Upper lobe of left lung (tissue), 6 donors: ENCODE measurements at places on chromosomes 2 and 18.

DNA sequence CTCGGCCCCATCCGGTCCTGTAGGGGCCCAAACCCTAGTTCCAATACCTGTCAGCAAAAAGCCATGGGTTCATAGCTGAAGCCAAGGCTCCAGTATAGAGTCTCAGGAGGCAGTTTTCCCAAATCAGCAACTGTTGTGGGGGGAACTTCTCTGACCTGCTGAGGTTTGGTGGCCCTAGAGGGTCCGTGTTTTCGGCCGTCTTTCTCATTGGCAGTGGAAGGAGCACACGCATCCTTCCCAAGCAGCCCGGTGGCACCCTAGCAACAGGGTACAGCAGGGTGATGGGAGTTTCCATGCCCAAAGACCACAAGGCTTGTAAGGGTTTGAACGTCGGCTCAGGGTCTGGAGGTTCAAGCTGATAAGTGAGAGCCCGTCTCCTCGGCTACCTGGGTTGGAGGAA lies 6.6 kb downstream of the FOSL2 start:
- no peak for DNase-seq

- DNase-seq: no peak
Observed at GRCh38 chr18:24727685-24728084, 267.2 kb downstream of the HRH4 start.

GRCh38 chr18:52152036-52152435 lies 188.0 kb upstream of the DCC start:
- DNase-seq: no peak

DNA sequence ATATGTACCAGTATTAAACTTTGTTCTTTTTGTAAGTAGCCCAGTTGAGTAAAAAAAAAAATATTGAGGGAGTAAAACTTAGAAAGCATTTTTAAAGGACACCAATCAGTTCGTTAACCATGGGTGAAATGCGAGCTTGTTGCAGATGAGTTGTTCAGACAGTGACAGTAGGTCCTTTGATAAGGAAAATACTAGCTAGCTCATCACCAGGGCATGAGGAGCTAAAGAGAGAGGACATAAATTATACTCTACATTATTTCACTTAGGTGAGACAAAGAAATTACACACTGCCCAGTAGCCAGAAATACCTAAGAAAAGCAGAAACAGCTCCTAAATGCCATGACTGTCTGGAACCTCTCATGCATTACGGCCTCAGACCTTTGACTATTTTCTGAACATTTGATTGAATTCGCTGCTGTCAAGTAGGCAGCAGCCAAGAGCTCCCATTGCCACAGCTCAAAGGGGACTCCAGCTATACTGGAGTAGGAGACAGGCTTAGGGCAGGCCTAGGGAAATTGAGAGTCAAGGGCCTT lies 2.6 kb upstream of the HNRNPLL start:
- no peak for DNase-seq

DNA sequence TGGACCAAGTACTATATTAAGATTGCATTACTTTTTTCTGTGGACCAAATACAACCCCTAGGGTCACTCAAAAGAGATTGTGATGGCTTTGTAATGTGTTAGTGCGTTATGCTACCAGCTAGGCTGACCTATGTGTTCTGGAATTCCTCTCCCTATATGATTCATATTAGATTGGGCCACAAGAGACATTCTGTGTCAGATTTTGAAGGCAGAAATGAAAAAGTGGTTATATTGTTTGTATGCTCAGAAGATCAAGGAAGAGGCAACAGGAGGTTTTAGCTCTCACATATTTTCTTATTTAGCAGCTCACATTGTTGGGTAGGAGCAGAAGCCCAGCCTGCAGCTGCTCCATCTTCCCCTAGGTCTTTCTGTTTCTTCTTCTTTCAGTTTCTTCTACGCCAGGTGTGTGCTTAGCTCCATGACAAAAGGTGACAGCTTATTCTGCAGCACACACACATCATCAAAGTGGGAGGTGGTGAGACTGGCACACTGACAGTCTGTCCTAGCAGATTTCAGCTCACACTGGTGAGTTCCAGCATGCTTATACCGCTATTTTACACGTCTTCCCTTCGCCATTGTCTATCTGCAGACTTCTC lies 156.8 kb upstream of the UBE2E3 start:
- DNase-seq: no peak

- DNase-seq: no peak
Observed at GRCh38 chr2:27316655-27317412, 6.1 kb downstream of the MPV17 start.

GRCh38 chr2:122003196-122003940 lies 247.9 kb downstream of the TSN start:
- no peak for DNase-seq

DNA sequence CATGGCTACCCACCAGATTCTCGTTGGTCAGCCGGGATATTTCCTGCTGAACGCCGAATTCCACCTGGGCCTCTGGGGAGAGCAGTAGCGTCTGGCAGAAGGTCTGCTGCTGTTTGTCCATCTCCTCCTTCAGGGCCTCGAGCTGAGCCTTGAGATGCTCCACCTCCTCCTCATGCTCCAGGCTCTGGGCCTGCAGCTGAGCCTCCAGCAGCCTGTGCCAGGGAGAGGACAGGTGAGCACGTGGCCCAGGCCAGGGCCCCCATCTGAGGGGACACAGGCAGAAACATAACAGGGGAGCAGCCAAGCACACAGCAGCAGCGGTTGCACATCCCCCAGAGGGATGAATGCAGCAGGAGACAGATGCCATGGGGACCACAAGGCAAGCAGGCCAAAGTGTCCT lies 40.1 kb upstream of the ACAA2 start:
- DNase-seq: no peak

DNA sequence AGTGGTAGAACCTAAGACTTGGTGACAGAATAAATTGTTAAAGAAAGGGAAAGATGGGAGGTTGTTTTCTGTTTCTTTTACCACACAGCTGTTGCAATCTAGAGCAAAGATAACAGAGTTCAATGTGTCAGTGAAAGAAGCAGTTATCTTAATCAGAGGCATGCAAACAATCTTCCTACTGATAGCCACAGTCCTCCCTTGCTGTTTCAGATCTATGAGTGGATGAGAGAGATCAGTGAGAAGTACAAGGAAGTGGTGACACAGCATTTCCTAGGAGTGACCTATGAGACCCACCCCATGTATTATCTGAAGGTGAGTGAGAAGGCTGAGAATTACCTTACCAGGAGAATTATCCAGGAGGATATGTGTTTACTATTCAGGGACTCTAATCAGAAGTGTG lies 15.9 kb downstream of the CPO start:
- no peak for DNase-seq

GRCh38 chr2:118983133-118983532 lies 41.1 kb downstream of the MARCO start:
- DNase-seq: no peak

- DNase-seq: no peak
Observed at GRCh38 chr2:205158404-205158803, 523.9 kb upstream of the NRP2 start.
